ENCODE measurements at places on chromosomes 3 and 15.

GRCh38 chr3:66472313-66473134 lies 28.3 kb downstream of the LRIG1 start:
- DNase-seq = no peak

DNA sequence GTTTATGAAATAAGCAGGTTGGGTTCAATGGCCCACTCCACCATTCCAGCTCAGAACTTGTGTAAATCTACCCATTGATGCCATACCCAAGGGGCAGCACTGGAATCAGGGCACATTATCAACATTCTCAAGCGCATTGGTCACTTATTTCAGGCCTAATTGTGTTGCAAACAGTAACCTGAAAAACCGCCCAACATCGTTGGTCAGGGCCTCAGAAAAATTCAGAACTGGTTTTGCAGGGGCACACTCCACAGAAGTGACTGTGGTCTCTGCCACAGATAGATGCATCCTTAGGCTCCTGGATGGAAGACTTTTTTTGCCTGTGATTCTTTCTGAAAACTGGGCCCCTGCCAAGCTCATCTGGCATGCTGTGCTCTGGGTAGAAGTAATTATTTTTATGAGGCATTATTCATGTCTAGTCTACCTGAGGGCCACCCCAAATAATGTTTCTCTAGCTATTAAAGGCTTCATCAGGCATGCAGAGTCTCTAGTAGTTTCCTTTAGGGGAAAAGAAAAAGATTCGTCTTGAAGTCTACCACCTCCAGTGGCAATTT lies 21.7 kb upstream of the LRTM1 start:
- no peak for DNase-seq

DNA sequence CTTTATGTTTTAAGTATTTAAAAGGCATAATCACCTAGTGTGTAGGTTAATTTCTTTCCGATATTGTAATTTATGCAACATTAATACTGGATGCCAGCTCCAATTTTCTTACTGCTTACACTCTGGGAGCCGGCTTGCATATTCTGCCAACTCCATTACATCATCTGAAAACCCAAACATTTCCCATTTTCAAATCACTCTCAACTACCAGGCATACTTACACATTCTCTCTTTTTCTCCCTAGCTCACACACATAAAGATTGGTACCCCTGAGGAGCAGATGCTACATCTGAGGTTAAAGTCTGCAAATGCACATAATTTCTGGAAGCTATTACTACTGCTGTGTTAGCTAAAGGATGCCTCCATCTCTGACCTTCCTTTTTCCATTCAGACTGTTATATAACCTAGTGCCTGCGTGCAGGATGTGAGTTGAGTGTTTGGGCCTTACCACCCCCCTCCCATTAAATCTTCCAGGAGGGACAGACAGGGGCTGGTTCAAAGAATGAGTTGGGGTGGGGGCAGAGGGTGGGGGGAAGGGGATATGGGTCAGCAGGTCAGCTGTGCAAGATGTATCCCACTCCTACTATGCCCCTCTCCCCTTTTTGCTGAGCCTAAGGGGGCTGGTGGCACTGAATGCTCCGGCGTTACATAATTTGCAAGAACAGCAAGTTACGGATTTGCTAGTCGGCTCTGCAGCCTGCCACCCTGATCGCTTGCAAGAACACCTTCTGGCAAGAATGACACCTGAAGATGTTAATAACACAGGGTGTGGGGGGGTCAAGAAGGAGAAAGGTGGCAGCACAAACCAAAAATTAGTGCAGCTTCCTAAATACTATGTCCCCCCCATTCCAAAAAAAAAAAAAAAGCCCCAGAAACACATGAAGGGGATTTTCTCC lies 2.5 kb downstream of the RORA start:
- no peak for DNase-seq

GRCh38 chr3:150511122-150511821 lies 35.0 kb downstream of the SERP1 start:
- no peak for DNase-seq

- DNase-seq = no peak
These were observed 317.5 kb downstream of the GBE1 start for GRCh38 chr3:81443958-81444357.

GRCh38 chr3:187551416-187551815 lies 118.8 kb downstream of the SST start:
- DNase-seq = no peak

DNA sequence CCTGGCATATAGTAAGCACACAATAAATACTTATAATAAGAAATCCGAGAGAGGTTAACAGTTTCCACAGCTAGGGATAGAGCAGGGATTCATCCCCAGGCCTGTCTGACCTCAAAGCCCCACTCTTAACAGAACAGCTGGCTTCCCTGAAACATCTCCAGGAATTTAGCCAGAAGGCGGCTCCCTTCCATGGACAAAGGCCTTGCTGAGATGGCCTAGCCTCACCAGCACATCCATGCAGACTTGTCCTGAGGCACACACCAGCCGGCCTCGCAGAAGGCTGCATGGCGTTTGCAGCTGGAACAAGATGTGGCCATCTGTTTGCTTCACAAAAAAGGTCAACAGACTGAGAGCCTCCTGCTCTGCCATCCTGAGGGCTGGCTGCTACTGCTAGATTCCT lies 245.4 kb downstream of the SLCO3A1 start:
- DNase-seq = no peak

DNA sequence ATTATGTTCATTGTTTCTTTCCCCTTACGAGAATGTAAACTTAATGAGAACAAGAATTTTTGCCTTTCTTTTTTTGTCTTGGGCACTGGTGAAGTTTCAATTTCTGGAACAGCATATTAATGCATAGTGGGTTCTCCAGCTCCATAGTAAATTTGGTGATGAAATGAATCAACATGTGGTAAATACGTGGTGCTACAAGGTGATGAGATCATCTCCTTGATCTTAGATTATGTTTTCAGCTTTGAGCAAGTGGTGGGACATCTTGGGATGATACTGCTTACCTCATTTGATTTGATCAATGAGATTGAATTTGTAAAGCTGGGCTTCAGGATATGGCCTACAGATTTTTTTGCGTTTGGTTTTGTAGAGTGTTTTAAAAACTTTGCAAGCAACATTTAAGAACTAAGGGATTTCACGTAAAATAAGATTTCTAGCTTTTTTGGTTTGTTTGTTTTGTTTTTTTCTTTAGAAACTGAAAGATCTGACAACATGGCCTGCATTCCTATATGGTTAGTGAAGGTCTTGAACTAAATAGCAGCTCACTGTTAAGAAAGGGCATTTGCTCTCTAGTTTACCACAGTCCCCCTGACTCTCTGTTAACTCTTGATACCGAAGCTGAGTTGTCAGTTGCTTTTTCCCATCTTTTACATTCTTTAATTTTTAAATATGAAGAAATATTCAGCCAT lies 45.6 kb downstream of the FNDC3B start:
- DNase-seq = no peak

DNA sequence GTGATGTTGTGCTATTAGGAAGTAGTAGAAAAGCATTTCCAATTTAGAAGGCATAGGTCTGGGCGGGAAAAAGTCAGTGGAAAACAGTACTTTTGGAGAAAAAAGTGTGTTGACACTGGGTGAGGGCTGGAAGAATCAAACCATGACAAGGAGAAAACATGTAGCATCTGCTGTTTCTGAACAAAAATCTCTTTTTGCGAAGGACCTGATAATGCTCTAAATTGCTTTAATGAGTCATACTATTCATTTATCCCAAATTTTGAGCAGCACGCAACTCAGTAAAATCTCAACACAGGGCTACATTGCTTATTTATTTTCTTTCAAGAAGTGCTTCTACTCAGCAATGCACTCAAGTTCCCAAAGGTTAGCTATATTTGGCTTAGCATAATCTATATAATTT lies 292.7 kb downstream of the DIPK2A start:
- no peak for DNase-seq

DNA sequence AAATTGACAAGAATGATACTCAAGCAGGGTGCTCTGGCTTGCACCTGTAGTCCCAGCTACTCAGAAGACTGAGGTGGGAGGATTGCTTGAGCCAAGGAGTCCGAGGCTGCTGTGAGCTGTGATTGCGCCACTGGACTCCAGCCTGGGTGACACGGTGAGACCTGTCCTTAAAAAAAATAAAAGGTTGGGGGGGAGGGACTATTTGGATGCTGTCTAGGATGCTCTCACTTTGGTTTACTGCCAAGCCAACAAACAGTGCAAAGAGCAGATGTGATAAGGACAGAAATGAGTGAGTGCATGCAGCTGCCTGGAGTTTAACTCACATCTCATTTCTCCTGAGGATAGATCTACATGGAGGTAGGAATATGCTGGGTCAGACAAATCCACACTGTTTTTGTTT lies 130.0 kb downstream of the FRMD4B start:
- DNase-seq = no peak
